ENCODE measurements at places on chromosomes 13 and 19. TPM values are rescaled to one million over a fixed set of nuclear protein-coding genes. Genes with fewer than 3 reads are reported as not detected.

DNA sequence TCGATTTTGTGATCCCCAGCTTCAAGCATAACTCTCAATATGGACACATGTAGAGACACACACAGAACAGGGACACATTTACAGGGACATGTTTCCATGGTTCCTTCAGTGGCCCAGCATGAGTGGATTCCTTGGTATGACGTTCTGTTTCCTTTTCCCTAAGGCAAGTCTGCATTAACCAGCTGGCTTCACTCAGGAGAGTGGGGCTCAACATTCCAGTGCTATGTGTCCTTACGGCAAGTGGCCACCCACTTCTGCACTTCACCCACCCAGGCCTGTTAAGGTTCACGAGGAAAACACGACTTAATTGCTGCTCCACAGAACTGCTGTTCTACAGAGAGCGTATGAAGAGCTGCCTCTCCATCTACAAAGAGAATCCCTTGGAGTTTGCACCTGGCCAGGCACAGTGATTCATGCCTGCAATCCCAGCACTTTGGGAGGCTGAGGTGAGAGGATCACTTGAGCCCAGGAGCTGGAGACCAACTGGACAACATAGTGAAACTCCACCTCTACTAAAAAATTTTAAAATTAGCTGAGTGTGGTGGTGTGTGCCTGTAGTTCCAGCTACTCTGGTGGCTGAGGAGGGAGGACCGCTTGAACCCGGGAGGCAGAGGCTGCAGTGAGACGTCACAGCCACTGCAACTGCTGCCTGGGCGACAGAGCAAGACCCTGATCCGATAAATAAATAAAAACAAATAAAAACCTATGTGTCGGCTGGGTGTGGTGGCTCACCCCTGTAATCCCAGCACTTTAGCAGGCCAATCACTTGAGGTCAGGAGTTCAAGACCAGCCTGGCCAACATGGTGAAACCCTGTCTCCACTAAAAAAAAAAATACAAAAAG, 32.5 kb downstream of the BRD4 start:
- peak overlapping the region; percentile 12 for H3K27ac ChIP-seq
- no peaks in the 10 kb centered on the region for H3K36me3 ChIP-seq
- no peak overlapping the region for H3K4me3 ChIP-seq
- peaks cover 97% of the 10 kb centered on the region for H3K4me1 ChIP-seq
- no peaks in the 10 kb centered on the region for H3K27me3 ChIP-seq
- DNase-seq: no peak

DNA sequence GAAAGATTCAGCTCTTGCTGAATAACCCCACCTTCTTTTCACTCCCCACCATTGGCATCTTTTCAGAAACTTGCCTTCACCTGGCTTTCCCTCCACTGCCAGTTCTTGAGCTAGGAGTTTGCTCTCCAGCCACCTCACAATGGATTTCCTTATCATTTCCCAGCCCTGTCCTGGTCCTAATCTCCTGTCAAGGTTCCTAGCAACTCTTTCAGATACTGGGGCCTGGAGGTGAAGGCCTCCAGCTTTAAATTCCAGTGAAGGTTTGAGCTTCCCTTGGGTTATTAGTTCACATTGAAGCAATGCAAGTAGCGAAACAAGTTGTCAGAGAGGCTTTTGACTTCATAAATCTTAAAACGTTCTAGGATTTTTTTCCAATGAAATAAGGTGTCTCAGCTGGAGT, 320.8 kb upstream of the MAB21L1 start:
- no peak overlapping the region for H3K4me3 ChIP-seq
- no peaks in the 10 kb centered on the region for H3K36me3 ChIP-seq
- no peaks in the 10 kb centered on the region for H3K4me1 ChIP-seq
- no peak for DNase-seq
- H3K27ac ChIP-seq: peak overlapping the region; percentile 3
- H3K27me3 ChIP-seq: no peaks in the 10 kb centered on the region

DNA sequence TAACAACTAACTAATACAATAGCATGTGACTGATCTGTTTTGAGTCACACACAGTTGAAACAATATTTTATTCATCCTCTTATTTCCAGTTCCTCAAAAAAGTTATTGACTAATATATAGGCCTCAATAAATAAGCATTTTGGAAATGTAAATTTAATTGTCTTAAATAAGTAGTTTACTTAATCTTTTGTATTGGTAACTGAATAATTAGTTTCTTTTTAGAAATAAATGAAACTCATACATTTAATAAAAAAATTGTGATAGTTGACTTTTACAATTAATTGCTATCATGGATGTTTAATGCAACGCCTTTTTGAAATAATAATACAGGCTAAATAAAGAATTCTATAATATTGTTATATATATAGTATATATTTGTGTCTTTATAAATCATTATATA, 500.8 kb upstream of the PCDH20 start:
- no peak for DNase-seq
- H3K4me1 ChIP-seq: no peaks in the 10 kb centered on the region
- H3K4me3 ChIP-seq: no peak overlapping the region
- no peak overlapping the region for H3K27ac ChIP-seq
- H3K36me3 ChIP-seq: no peaks in the 10 kb centered on the region

POGLUT2 gene
- total RNA-seq: 5.4 TPM

DNA sequence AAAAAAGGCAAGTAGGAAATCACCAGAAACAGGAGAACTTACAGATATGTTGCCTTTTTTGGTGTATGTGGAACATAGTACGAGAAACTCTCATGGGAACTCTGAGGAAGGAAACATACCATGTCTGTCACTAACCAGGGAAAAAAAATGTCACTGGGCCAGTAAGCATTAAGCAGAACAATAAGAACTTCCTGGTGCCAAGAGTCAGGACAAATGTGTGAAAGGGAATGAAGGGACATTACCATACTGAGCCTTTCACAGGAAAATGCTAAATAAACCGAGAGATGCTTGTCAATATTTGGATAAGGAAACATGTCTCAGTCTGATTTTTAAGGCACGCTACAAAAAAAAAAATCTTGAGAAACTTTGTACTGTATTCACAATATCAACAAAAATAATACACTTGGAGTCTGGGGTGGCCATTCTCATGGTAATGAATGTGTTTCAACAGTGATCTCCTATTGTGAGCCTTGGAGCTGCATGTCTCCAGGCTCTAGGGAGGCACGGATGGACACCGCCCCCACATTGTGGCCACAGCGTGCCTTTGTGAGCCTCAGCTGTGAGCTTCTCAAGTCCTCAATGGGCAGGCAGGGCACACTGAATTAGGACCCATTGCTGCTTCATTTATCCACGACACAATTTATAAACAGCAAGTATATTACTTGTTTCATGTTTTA, 113.0 kb upstream of the ARGLU1 start:
- no peak overlapping the region for H3K4me3 ChIP-seq
- peaks cover 3% of the 10 kb centered on the region for H3K4me1 ChIP-seq
- H3K27me3 ChIP-seq: no peaks in the 10 kb centered on the region
- DNase-seq: peak; percentile 37

DNA sequence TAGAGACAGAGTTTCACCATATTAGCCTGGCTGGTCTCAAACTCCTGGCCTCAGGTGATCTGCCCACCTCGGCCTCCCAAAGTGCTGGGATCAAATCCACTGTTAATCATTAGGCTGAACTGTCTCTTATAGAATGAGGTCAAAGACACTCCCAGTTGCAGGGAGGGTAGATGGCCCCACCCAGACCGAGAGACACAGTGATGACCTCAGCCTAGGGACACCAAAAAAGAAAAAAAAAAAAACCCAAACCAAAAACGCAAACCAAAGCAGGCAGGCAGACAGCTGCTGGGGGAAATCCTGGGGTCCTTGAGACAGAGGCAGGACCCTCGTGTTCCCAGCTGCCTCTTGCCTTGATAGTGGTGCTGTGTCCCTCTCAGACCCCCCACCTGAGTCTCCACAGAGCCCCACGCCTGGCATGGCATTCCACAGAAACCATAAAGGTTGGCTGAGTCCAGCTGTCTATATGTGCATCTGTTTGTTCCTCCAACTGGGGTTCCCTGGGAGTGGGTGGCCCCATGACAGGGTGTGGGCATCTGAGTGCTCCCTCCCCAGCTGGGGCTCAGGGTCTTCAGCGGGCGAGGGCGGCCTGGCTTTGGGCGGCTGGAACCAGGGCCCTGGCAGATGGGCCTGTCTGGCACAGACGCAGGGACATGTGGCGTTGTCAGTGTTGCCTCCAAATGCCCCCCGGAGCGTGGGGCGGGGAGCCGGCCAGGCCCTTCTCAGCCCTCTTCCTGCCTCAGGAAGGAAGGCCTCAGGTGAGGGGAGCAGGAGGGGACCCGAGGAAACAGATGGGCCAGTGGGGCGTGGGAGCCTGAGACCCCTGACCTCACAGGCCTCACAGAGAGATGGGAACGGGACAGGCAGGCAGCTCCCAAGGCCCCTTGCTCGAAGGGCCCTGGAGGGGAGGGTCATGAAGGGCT, 5.2 kb downstream of the DAND5 start:
- no peak overlapping the region for H3K4me3 ChIP-seq
- no peaks in the 10 kb centered on the region for H3K27me3 ChIP-seq
- no peak overlapping the region for H3K27ac ChIP-seq
- H3K36me3 ChIP-seq: no peaks in the 10 kb centered on the region
- no peaks in the 10 kb centered on the region for H3K4me1 ChIP-seq

MBD3L3 gene
- total RNA-seq: not detected

TMEM147 gene
- total RNA-seq: 47.3 TPM

- H3K36me3 ChIP-seq: no peaks in the 10 kb centered on the region
- H3K4me3 ChIP-seq: no peak overlapping the region
- H3K4me1 ChIP-seq: no peaks in the 10 kb centered on the region
- H3K27ac ChIP-seq: no peak overlapping the region
Measured at GRCh38 chr13:46149272-46150133, 32.5 kb downstream of the LCP1 start.

- peaks cover 69% of the 10 kb centered on the region for H3K4me1 ChIP-seq
- DNase-seq: no peak
- H3K27me3 ChIP-seq: no peaks in the 10 kb centered on the region
- H3K4me3 ChIP-seq: no peak overlapping the region
Measured at GRCh38 chr19:18321734-18322102, 1.2 kb downstream of the LSM4 start.

LGALS14 gene
- total RNA-seq: not detected

GRCh38 chr13:22278336-22278929, 607.6 kb downstream of the FGF9 start:
- H3K36me3 ChIP-seq: no peaks in the 10 kb centered on the region
- no peak overlapping the region for H3K27ac ChIP-seq
- H3K4me1 ChIP-seq: no peaks in the 10 kb centered on the region
- no peak for DNase-seq

DNA sequence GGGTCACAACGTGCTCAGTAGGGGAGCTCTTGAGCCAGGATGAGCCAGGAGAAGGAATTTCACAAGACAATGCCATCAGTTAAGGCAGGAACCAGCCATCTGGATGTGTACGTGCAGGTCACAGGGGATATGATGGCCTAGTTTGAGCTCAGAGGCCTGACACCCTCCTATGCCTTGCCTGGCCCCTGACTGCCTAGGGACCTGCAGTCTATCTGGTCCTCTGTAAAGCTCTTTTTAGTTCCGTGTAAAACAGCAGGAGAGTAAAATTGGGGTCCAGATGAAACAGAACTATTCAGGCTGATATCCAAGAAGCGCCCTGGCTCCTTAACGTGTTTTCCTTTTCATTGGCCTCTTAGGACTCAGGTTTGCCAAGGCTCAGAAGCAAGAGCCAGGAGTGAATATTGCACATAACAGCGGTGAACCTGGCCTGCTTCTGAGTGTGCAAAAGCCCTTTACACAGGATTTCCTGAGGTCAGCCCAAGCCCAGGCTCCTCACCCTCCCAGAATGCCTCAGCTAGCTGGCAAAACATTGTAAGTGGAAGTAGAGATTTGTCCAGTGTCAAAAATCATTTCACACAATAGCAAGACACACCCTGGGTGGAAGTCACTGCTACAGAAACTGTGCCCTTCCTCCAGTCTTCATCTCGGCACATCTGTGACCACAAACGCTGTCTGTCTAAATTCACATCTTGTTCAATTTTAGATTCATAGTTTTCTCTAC, 777.2 kb downstream of the UQCRFS1 start:
- no peaks in the 10 kb centered on the region for H3K27me3 ChIP-seq
- no peaks in the 10 kb centered on the region for H3K36me3 ChIP-seq
- no peak overlapping the region for H3K27ac ChIP-seq
- no peaks in the 10 kb centered on the region for H3K4me1 ChIP-seq
- no peak overlapping the region for H3K4me3 ChIP-seq
- no peak for DNase-seq

SERP2 gene
- total RNA-seq: 5.8 TPM

- H3K36me3 ChIP-seq: no peaks in the 10 kb centered on the region
- H3K27me3 ChIP-seq: no peaks in the 10 kb centered on the region
- DNase-seq: no peak
Measured at GRCh38 chr13:44739120-44739519, 163.0 kb upstream of the TSC22D1 start.

DNA sequence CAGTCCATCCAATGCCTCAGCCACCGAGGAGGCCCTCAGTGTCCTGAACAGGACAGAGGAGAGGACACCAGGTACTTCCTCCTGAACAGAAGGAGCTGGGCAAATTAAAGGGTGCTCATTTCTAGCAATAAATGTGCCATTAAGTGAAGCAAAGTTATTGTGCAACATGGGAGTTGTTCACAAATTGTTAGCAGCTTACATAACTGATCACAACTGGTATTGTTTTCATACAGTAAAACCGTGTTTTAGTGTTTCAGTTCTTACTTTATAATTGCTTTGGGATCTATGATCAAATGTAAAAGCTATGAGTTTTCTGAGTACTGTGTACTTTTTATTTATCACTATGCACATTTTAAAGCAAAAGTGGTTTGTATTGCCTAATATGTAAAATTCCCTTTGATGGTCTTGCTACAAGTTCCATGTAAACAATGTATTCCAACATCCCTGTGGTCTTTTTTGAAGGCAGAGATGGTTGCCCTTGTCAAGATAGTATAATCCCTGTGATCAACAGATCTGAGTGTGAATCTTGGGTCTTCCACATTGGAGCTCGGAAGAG, 263.1 kb downstream of the FGF14 start:
- no peak overlapping the region for H3K4me3 ChIP-seq
- no peaks in the 10 kb centered on the region for H3K4me1 ChIP-seq
- H3K27ac ChIP-seq: no peak overlapping the region
- DNase-seq: no peak
- H3K36me3 ChIP-seq: no peaks in the 10 kb centered on the region

DMKN gene
- 4.3 TPM for total RNA-seq

GRCh38 chr19:2487842-2488241, 11.9 kb downstream of the GADD45B start:
- H3K4me3 ChIP-seq: peak overlapping the region; percentile 61
- H3K27me3 ChIP-seq: no peaks in the 10 kb centered on the region
- peaks cover 45% of the 10 kb centered on the region for H3K4me1 ChIP-seq
- DNase-seq: no peak
- no peaks in the 10 kb centered on the region for H3K36me3 ChIP-seq

TMEM221 gene
- 0.75 TPM for total RNA-seq

GRCh38 chr13:36096461-36097416, 34.4 kb downstream of the DCLK1 start:
- no peaks in the 10 kb centered on the region for H3K27me3 ChIP-seq
- no peak overlapping the region for H3K27ac ChIP-seq
- no peak overlapping the region for H3K4me3 ChIP-seq
- no peak for DNase-seq
- no peaks in the 10 kb centered on the region for H3K36me3 ChIP-seq

KCNN4 gene
- 6.7 TPM for total RNA-seq

F7 gene
- 1.6 TPM for total RNA-seq

- no peaks in the 10 kb centered on the region for H3K27me3 ChIP-seq
- no peak overlapping the region for H3K27ac ChIP-seq
- H3K4me3 ChIP-seq: no peak overlapping the region
- no peaks in the 10 kb centered on the region for H3K4me1 ChIP-seq
- no peak for DNase-seq
Measured at GRCh38 chr13:28273919-28274318, 135.6 kb downstream of the PAN3 start.

GRCh38 chr13:113732176-113732960, 26.7 kb upstream of the TMEM255B start:
- no peak overlapping the region for H3K4me3 ChIP-seq
- H3K36me3 ChIP-seq: no peaks in the 10 kb centered on the region
- no peak for DNase-seq
- no peaks in the 10 kb centered on the region for H3K27me3 ChIP-seq
- H3K4me1 ChIP-seq: no peaks in the 10 kb centered on the region

THSD8 gene
- not detected for total RNA-seq

CYP4F12 gene
- total RNA-seq: 3.6 TPM

Data from esophagus muscularis mucosa (tissue), 4 donors.